ENCODE measurements at places on chromosomes 7 and 10.

GRCh38 chr10:33153968-33154327, 180.5 kb downstream of the NRP1 start:
- DNase-seq = no peak

DNA sequence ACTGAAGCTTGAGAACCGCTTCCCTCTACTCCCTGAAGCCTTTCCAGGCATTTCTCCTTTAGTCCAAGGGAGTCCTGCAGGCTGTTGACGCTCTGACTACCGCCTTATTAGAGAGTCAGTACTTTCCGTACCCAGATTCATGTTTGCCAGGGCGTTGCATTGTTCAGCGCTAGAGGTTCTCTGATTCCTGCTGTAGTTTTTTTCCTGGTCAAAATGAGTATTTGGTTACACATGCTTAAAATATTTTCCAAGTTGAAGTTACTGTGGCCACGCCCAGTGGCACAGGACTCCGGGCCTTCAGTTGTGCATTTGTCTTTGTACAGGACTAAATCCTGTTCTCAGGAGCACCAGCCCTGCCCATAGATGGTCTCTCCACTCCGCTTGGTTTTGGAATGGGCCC, 7.9 kb downstream of the MTURN start:
- no peak for DNase-seq

DNA sequence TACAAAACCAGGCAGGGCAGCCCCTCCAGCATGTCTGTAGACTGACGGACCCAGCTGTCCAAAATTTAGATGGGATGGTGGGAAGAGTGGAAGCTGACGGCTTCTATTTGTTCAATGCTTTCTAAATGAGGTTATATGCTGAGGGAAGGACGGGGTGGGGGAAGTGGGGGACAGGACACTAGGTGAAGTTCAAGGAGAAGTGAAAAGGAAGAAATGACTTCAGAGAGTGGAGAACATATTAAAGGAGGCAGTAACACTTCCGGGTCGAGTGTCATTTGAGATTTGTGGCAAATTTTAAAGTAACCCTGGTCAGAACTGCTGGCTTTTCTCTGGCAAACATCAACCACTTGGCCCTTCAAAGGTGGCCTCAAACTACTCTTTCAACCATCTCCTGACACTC, 9.4 kb downstream of the PIP4K2A start:
- no peak for DNase-seq

- peak; percentile 18 for DNase-seq
Observed at GRCh38 chr10:14812271-14812670, 25.6 kb downstream of the CDNF start.

DNA sequence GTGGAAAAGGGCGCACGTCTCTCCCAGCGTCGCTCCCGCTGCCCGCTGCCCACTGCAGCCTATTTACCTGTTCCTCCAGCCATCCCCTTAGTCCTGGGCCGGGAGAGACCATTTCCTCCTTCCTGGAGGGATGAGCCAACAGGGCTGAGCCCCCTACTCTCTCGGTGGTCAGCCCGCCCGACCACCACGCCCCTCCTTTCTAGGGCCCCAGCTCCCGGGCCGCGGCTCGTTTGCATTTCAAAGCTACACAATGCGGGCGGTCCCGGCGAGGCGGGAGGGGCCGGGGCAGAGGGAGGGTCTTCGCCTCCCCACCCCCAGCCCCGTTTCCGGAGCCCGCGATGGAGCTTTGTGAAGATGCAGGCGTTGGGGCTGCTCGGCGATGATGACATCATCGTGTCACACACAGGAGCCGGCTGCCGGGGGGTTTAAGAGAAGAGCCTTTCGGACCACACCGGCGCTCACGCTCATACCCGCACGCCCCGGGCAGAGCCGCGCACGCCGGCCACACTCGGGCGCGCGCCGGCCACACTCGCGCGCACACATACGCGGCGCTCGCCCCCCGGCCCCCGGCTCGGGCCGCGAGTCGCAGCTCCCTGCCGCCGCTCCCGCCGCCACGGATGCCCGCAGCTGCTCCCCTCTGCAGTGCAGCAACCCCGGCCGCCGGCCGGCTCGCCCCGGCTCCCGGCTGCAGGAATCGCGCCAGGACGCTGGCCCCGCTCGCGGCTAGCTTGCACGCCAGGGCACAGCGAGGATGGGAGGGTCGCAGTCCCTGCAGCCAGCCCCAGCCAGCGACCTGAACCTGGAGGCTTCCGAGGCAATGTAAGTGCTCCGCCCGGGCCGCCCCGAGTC, 107.7 kb upstream of the BTBD16 start:
- no peak for DNase-seq

DNA sequence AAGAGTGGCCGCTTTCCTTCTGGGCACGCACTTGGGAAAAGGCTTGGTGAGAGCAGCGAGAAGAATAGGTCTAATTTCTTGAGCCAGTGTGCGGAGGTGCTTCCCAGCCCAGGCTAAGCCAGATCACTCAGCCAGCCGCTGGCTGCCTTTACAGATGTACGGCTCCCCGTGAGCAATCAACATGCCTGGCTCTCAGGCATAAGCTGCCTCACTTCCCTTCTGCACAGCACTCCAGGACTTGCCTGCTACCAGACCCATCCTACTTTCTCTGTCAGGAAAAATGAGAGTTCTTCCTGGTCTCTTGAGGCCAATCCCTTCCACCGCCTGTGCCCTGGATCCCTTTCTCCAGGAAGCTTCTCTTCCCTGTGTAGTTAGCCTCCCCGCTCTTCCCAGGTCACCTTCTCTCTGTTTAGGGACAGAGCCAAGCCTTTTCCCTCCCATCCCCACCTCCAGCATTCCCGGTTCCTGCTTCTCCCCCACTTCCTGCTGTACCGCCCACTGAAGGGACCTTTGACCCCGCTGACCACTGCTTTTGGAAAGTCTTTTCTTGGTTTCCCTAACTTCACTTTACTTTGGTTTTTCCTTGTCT, 1.1 kb upstream of the ACTR3C start:
- DNase-seq = no peak

GRCh38 chr10:112775381-112775780, 174.7 kb upstream of the TCF7L2 start:
- DNase-seq = no peak

DNA sequence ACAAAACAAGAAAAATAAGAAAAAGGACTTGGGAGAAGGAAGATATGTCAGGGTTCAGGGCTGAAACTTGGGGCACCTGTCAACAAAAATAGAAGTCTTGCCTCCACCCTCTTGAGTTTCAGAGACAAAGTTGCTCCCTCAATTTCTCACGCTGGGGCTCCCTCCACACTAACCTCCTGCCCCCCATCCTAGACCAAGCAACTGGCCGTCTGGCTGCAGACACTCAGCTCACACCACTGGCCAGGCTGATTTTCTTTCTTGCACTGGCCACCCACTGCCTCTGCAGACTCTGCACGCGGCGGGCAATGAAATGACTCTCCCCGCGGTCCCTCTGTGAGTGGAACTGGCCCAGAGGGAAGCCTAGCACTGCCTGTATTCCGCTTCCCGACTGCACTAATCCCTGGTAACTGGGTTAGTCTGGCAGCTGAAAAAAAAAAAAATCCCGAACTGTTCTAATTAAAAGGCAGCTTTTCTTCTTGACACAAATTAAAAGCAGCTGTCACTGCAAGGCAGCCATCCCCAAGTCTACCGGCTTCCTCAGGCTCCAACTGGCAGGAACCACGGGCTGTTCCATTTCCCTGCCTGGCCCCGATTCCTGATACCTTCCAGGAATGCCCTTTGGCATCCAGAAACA, 83.5 kb downstream of the SPDYE5 start:
- DNase-seq = no peak

DNA sequence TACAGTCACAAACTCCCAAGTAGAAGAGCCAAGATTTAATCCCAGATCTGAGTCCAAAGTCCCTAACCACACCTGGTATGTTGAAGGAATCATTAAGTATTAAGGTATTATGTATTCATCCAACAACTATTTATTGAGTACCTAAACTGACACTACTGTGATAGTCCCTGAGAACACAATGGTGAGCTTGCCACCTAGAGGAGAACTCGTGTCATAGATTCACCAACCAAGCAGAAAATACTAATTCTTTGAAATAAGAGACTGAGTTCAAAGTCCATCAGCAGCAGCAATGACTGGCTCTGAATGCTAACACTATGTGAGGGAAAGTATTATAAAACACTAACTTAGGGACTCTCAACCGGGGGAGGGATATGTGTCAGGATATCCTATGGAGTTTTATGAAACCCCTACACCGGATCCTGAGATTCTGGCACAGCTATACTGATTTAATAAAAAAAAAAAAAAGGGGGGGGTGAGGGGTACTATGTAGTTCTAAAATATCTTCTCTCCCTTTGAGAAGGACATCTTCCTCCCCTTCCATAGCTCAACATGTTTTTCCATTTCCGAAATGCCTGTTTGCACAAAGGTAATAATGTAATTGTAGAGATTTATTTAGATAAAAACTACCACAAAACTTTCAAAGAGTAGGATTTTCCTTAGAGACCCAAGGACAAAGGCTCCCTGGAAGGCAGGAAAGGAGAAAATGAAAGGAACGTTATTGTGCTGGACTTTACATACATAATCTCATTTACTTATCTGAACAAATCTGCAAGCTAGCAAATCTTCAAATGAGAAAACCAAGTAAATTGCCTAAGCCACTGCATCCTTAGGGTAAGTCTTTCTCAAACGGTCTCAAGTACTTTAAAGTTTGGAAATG, 1.6 kb downstream of the NCOA4 start:
- DNase-seq = peak; percentile 24

DNA sequence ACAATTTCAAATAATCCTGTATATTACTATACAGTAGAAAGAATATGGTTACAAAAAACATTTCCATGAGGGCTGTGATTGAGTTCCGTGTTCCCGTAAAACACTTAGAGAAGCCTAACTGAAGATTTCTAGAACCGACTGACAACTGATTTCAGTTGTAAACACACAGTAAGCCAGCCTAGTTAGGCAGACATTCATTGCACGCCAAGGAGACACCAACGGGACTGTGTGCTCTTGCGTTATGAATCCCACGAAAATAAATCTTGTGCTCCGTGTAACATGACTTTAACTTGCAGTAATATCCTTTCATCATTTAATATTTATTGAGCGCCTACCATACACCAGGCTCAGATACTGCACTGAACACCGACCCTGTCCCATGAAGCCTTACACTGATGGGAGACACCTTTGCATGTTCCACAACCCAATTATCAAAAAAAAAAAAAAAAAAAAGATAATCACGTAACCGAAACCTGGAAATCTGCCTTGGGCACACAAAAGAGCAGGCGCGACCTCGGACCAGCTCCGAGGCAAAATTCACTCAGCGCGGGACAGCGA, 420 bp upstream of the KLHL7 start:
- DNase-seq = no peak

GRCh38 chr10:122057841-122058413, 69.0 kb downstream of the TACC2 start:
- no peak for DNase-seq

DNA sequence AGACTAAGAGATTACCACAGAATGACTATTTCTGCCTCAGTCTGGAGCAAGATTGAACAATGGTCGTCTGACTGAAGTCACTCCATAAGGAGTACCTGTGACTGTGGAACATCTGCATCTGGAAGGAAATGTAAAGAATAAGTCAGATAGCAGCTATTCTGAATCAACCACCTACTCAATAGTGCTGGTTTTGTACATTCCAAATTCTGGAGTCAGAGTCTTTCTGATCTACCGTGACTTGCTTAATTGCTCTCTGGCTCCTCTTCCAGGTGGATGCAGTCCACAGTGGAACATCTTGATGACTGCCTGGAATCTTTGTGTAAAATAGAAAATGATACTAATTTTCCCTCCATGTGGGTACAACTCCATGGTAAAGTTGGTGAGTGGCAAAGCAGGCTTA, 156.3 kb upstream of the SEMA3C start:
- no peak for DNase-seq

GRCh38 chr10:69007260-69007659, 18.7 kb downstream of the KIFBP start:
- DNase-seq = no peak

DNA sequence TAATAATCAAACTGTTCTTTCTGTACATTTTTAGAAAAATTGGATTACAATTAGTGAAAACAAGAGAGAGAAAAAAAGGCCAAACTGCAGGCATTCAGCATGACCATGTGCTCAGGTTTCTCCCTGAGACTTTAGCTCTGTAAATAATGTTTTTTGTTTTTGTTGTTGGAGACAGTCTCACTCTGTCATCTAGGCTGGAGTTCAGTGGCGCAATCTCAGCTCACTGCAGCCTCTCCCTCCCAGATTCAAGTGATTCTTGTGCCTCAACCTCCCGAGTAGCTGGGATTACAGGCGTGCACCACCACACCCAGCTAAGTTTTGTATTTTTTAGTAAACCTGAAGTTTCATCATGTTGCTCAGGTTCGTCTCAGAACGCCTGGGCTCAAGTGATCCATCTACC, 23.0 kb downstream of the BZW2 start:
- DNase-seq = no peak

GRCh38 chr10:122301055-122301810, 30.1 kb downstream of the BTBD16 start:
- DNase-seq = no peak

DNA sequence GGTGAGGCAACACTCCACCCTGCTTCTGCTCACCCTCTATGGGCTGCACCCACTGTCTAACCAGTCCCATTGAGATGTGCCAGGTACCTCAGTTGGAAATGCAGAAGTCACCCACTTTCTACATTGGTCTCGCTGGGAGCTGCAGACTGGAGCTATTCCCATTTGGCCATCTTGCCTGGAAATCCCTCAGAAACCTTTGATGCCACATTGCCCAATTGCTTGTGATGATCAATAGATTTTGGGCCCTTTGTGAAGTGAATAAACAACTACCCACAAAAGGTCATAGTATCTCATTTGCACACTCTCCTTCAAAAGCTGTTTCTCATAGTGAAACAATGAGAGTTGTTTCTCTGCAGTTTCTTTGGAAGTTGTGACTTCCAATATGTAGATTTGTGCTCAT, 742.9 kb downstream of the INHBA start:
- no peak for DNase-seq

GRCh38 chr7:128323040-128323439, 20.7 kb downstream of the RBM28 start:
- DNase-seq = no peak

DNA sequence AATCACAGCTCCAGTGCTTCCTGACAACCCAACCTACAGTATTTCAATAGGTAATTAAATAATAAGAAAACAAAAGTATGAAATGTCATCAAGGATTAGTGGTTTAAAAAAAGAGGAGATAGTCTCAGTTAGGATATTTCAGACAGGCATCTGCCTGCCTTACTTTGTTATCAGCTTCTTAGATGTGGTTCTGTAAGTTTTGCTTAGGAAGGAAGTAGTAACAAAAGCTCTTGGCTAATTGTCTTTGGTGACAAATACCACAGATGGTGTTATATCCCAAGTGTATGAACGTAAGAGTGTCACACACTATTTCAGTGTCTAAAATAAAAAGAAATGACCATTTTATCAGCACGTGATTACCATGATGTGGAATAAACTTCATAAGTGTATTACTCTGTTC, 9.8 kb upstream of the ACTA2 start:
- DNase-seq = peak; percentile 39

GRCh38 chr10:82211346-82211745, 336.4 kb downstream of the NRG3 start:
- DNase-seq = no peak

- peak; percentile 35 for DNase-seq
Observed at GRCh38 chr7:6106140-6106904, 75.1 kb downstream of the ANKRD61 start.

- no peak for DNase-seq
Observed at GRCh38 chr10:50610368-50610767, 13.4 kb downstream of the SGMS1 start.

- DNase-seq = no peak
Observed at GRCh38 chr7:134552105-134552504, 3.2 kb downstream of the AKR1B15 start.

- DNase-seq = no peak
Observed at GRCh38 chr10:25758041-25758457, 176.0 kb upstream of the MYO3A start.

GRCh38 chr7:122790591-122790990, 87.9 kb upstream of the RNF148 start:
- no peak for DNase-seq

Measured in T-helper 1 cell (primary cell).